ENCODE measurements at places on chromosomes 6 and 20.

- DNase-seq = no peak
Measured at GRCh38 chr6:130893277-130893676, 66.1 kb downstream of the SMLR1 start.

DNA sequence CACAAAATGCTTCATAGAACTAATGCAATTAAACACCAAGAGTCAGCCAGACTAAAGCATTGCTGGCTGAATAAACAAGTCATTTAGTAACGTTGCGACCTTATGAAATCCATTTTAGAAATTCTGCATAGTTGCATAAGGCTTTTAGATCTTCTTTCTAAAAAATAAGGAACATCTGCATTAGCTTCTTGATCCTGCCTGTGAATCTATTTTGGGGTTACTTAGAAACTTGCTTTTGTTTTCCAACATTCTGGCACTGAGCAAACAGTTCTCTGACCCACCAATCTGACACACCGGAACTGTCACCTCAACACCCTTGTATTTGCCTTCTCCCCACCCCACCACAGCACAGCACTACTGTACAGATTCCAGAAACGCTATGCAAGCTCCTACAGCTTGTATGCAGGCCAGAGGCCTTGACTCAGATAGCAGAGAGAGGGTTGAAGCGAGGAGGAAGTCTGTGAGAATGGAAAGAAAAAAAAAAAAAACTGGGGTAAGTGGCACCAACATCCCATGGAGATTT is 55.0 kb downstream of the KIF13A start:
- no peak for DNase-seq

GRCh38 chr6:37451441-37452193 is 18.6 kb downstream of the CMTR1 start:
- no peak for DNase-seq

DNA sequence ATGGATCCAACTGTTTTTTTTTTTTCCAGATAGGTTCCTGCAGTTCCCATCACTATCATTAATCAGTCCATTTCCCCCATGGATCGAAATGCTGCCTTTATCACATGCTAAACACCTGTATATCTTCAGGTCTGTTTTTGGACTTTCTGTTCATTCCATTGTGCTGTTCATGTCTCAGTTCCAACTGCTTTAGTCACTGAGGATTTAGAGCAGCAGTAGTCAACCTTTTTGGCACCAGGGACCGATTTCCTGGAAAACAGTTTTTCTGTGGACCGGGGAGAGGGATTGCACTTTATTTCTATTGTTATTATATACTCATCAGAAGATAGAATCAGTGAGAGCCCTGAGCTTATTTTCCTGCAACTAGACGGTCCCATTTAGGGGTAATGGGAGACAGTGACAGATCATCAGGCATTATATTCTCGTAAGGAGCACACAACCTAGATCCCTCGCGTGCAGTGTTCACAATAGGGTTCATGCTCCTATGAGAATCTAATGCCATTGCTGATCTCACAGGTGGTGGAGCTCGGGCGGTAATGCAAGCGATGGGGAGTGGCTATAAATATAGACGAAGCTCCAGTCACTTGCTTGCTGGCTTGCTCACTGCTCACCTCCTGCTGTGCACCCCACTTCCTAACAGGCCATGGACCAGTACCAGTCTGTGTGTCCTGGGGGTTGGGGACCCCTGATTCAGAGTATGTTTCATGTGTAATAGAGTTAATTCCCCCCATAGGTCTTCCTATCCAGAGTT is 46.0 kb downstream of the CAP2 start:
- DNase-seq = no peak

- DNase-seq = no peak
Measured at GRCh38 chr20:51220293-51220706, 197.4 kb upstream of the KCNG1 start.

DNA sequence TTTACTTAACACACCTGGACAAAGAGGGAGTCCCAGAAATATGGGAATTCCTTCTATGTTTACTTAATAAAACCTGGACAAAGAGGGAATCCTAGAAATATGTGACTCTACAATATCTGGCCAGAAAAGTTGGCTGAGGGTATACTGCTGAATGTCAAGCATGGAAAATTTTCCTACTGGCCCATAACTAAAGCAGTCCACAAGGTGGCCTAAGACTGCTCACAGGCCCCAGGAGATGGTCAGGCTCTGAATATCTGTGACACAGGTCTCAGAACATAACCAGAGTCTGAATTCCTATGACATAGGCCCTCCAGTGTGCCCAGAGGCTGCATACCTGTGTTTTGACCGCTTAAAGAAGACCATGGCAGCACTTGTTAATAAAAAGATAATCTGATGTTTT is 578.2 kb upstream of the NRSN1 start:
- DNase-seq = no peak

- no peak for DNase-seq
Measured at GRCh38 chr6:73612611-73613010, 41.2 kb downstream of the SLC17A5 start.

DNA sequence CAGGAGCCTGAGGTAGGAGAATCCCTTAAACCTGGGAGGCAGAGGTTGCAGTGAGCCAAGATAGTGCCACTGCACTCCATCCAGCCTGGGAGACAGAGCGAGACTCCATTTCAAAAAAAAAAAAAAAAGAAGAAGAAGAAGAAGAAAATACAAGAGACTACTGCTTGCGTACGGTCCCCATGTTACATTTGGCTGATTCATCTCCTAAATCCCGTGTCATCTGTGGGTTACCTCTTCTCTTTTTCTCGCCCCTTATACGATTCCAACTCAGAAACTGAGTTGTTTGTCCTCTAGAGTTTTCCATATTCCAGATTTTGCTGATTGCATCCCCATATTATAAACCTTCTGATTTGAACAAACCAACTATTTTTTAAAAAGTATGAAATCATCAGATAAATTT is 62.4 kb upstream of the NELFCD start:
- DNase-seq = no peak

GRCh38 chr6:20907486-20908071 is 373.3 kb downstream of the CDKAL1 start:
- DNase-seq = no peak

DNA sequence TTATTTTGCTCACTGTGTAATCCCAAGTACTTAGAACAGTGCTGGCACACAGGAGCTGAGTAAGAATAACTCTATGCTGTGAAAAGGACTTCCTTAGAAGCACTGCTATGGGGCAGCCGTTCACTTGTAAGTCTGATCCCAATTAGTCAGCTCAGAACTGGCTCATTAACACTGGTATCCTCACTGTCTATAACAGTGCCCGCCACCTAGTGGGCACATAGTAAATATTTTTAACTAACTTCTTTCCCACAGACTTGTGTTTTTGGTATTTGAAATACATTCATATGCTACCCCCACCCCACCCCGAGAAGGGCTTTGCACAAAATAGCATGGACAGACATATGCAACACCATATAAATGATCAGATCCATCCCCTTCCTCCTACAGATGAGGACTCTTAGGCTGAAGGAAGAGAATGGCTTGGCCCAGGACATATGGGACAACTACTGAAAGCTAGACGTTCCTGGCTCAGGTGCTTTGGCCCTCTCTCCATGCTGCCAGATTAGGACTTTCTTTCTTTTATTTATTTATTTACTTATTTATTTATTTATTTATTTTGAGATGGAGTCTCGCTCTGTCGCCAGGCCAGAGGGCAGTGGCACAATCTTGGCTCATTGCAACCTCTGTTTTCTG is 47.1 kb downstream of the DST start:
- no peak for DNase-seq

DNA sequence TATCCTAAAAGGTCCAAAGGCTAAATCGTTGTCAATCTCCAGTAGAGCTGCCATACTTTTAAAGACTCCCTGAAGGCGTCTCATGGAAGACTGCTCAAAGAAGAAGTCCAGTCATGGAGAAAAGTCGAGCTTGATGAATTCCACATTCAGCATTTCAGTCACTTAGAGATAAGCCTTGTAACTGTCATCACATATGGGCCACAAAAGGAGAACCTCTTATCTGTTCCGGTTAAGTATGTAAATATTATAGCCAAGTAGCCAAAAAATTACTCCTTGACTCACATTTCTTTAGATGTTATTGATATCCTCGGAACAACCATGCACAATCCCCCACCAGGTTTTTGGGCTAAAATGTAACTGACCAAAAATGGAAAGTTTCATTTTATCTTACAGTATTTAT is 9.8 kb upstream of the CNKSR3 start:
- no peak for DNase-seq

GRCh38 chr6:156545931-156546330 is 231.2 kb upstream of the ARID1B start:
- DNase-seq = no peak

DNA sequence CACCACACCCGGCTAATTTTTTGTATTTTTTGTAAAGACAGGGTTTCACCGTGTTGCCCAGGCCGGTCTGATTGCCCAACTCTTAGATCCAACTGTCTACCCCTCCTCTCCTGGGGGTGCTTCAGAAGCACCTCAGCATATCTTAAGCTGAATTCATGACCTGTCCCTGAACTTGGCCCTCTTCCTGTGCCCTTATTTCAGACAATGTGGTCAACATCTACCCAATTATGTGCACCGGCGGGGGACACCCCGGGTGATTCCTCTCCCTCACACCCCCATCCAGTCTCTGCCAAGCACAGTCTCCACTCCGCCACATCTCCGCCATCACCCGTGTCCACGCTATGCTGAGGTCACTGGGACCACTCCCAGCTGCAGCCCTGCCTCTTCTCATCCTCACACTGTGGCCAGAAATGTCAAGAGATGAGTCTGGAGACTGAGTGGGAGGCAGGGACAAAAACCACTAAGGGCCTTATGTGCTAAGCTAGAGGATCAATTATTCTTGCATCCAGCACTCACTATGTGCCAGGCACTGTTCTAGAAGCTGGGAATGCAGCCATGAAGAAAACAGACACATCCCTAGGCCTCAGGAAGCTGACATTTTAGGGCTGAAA is 111.9 kb downstream of the ARMC2 start:
- no peak for DNase-seq

DNA sequence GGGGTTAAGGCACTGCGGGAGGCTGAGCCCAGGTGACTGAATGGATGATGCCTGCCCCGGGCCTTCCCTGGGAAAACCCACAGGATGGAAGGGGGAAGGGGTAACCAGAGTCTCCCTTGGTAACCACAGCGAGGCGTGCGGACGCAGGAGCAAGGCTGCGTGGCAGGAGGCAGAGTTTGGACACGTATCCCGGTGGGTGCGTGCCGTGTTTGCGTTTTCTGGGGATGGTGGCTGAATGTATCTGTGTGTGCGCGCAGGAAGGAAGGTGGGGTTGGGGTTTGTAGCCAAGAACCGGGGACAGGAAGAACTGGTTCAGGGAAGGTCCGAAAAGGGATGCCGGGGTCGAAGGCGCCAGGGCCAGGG is 1.8 kb downstream of the MDGA1 start:
- DNase-seq = no peak

GRCh38 chr20:34023937-34024722 is 30.4 kb downstream of the RALY start:
- DNase-seq = no peak

DNA sequence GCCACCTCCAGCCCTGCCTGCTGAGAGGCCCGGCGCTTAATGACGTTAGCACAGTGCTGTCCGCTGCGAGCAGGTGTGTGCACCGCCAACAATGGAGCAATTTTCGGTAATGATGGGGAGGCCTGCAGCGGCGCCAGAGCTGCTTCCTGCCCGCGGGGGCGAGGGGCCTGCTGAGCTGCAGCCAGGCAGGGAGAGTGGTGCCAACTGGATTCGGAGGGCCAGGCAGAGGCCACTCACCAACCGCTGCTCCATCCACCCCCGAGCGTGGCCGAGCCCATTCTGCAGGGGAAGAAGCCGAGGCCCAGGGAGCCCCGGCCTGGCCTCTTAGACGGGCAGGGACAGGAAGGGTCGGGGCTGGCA is 9.6 kb downstream of the HRH3 start:
- DNase-seq = no peak

DNA sequence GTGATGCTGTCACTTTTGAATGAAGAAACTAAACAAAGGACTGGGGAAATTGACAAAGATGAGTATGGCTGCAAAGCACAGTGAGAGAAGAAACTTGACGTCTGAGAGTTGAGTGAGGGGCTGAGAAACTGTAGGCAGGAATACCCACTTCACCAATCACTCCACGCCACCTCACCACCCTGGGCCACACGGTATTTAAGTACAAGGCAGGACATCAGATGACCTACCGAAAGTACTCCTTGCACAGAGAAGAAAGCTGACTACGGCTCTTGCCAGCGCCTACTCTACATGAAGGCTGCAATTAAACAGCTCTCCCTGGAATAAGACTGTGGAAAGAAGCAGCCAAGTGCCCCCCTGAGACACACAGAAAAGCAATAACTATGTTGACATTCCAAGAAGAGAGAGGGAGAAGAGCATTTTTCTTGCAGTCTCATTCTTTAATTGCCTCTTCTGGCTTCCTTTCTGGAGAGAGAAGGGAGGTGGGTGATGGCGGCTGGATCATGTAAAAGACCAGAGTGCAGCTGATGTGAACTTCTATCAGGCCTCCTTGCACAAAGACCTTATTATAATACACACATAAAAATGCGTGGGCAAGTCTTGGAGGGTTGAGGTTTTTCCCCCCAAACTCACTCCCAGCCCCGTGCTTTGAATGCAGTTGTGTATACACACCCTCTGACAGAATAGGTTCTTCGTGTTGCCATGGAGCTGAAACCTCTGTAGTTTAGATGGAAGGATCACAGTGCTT is 44.6 kb downstream of the HIVEP2 start:
- no peak for DNase-seq

- no peak for DNase-seq
Measured at GRCh38 chr6:169934699-169935347, 183.4 kb downstream of the ERMARD start.

DNA sequence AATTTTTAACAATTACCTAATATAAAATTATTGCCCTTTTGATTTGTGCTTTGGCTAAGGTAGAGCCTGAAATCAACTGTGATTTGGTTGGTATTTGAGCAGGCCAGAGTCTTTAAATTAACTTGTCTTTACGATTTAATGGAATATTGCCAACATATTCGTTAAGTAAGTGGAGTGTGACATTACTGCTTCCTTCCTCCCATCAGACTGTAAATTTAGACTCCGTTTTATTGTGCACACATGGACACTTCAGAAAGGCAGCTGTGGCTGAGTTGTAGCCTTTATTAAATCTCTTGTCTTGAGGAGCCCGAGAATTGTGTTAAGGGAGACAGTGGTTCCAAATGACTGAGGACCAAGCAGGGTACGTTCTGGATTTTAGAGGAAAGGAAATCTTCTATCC is 57.4 kb downstream of the CAP2 start:
- no peak for DNase-seq

DNA sequence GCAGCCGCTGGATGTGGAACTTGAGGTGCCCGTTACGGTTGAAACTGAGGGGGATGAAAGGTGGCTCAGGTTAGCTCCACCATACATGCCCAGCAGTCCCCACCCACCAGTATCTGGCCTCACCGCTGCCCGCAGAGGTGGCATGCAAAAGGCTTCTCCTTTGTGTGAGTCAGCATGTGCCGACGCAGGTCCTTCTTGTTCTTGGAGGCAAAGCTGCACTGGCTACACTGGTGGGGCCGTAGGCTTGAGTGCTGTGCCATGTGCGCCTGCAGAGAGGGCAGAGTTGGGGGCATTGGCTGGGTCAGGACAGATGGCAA is 15.8 kb downstream of the PCIF1 start:
- DNase-seq = no peak

- DNase-seq = no peak
Measured at GRCh38 chr20:23488996-23489395, 1.9 kb upstream of the CST8 start.

GRCh38 chr6:45450831-45451230 is 73.1 kb upstream of the SUPT3H start:
- DNase-seq = no peak
